ENCODE measurements at places on chromosomes 5 and 9.

- DNase-seq = no peak
Observed at GRCh38 chr5:169435506-169436229, 134.7 kb upstream of the SLIT3 start.

GRCh38 chr5:153623751-153624450, 133.4 kb downstream of the GRIA1 start:
- DNase-seq = peak; percentile 39

DNA sequence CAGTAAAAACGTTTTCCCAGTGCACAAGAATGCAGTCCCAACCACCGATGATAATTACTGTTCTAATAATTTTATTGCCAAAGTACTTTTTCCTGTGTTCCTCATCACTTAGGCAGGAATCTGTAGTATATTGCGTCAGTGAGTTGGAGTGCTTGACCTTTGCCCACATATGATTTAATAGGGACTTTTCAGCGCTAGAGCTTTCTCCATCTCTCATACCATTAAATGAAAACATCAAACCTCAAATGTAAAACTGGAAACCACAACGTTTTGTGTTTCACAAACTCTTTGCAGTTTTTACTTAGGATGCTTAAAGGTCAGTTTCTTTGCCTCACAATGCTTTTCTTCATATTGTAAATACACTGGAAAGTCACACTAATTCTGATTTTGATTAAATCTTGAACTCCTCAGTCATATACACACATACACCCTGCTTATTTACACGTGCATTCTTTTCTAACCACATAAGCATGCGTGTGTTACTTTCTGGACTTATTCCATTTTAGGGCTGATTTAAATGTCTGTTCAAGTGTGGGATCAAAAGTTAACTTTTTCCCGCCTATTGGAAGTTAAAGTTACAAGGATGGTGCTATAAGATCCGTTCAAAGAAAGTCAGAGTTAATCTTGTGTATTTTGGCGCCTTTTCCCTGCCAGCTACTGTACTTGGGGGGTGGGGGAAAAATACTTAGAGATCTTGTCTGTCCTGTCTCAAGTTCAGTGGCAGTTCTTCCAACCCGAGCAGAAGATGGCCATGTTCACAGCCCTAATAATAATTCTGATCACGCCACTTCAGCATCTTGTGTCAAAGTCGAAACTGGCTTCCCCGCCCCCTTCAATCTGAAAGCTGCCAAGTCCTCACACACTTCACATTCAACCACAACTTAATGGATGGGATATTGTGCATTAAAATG, 6.6 kb upstream of the NFIB start:
- DNase-seq = peak; percentile 80

GRCh38 chr5:95924720-95925377, 36.8 kb downstream of the ELL2 start:
- DNase-seq = peak; percentile 95

GRCh38 chr5:134555890-134556311, 30.4 kb downstream of the JADE2 start:
- DNase-seq = peak; percentile 51

- DNase-seq = no peak
Observed at GRCh38 chr5:134236318-134236717, 10.4 kb upstream of the PPP2CA start.

- DNase-seq = no peak
Observed at GRCh38 chr5:171666815-171667214, 118.8 kb upstream of the SMIM23 start.

DNA sequence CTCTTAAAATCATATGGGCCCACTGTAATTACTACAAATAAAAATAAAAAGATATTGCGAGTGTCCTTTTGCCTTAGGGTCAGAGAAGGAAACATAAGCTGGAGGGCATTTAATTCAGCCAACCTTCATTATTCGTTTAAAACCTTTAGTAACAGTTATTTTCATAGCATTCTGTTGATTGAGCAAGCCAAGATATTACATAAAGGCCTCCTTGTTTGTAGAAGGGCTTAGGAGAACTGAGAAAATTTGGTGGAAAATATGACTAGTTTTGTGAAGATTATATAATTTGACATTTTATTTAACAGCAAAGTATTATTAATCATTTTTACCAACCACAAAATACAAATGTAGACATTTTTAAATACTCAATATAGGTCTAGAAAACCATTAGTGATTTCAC, 62.2 kb downstream of the COX7C start:
- no peak for DNase-seq

DNA sequence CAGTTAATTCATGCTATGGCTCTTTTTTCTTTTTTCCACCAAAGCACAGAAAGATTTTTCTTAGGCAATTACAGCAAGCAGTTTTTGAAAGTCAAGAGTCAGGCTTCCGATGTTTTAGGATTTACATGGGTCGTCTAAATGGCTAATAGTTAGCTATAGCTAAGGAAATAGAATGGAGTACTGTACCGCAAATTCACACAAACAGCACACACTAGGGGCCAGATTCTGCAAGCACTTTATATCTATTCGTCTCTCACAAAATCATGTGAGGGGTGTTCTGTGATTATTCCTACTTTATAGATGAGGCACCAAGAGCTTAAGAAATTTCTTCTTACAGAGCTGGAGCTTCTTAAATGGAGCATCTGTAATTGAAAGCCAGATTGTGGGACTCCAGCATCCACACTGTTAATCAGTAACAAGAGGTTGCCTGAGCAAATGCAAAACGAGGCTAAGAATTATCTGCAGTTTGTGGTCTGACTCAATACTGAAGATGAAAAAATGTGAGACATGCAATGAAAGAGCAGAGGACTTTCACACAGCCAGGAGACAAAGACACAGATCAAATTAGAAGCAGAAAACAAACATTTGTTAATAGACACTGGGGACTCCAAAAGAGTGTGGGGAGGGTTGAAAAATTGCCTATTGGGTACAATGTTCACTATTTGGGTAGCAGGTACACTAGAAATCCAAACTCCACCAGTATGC, 62.7 kb upstream of the CTXN3 start:
- no peak for DNase-seq

DNA sequence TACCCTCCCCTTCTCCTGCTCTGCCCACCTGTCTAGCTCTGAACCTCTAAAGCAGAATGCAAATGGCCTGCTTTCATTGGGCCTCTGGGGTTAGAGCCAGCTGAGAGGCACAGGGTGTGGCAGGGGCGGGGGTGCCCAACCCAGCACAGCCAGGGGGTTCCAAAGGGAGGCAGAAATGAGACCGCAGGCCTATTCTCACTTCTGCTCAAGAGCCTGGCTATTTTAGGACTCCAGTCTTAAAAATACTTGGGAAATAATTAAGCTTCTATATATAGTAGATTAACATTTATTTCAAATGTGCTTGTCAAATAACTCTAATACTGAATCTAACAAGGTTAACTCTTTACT, 5.7 kb downstream of the QSOX2 start:
- no peak for DNase-seq

- DNase-seq = peak; percentile 0
Observed at GRCh38 chr5:91885291-91886265, 502.5 kb upstream of the ARRDC3 start.

DNA sequence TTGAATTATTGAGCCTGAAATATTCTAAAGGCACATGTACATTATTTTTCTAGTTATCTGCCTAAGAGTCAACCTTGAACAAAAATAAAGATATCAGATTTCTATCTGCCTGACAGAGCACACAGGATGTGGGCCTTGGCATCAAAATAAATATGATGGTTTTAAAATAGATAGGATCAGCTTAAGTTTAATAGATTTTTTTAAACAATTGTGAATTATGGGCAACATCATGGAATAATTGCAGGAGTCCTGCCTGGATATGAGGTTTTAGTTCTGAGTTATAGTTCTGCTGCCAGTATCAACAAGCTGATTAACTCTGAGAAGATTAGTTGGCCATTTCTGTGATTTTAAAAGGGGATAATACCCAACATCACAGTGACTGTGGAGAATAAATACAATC, 107.0 kb upstream of the PCA3 start:
- no peak for DNase-seq

- no peak for DNase-seq
Observed at GRCh38 chr9:111926421-111926875, 29.8 kb downstream of the UGCG start.

DNA sequence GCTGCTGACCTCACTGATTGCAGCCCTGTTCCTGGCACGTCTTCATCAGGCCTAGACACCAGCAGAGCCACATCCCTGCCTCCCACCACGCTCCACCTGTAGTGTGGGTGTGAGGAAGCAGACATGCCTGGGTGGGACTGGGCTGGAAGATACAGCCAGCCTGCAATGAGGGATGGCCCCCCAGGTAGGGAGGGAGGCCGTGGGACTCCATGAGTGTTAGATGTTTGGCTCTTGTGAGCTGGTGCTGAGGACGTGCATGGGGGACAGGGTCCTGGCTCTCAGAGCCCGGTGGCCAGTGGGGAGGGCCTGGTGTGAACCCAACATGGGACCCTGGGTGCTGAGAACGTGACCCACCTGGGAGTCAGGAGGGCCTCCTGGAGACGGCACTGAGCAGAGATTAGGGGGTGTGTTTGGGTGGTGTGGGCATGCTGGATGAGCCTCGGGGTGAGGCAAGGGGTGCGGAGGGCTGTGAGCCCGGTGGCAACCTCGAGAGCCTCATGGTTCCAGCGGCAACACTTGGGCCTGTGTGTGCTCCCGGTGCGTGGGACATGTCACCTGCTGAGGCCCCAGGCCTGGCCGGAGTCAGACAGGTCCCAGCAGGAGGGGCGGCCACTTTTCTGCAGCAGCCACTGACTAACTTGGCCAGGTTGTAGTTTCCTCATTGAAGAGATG, 87.6 kb downstream of the PHF2 start:
- DNase-seq = no peak

- DNase-seq = peak; percentile 78
Observed at GRCh38 chr5:32508806-32509805, 64.6 kb upstream of the ZFR start.

DNA sequence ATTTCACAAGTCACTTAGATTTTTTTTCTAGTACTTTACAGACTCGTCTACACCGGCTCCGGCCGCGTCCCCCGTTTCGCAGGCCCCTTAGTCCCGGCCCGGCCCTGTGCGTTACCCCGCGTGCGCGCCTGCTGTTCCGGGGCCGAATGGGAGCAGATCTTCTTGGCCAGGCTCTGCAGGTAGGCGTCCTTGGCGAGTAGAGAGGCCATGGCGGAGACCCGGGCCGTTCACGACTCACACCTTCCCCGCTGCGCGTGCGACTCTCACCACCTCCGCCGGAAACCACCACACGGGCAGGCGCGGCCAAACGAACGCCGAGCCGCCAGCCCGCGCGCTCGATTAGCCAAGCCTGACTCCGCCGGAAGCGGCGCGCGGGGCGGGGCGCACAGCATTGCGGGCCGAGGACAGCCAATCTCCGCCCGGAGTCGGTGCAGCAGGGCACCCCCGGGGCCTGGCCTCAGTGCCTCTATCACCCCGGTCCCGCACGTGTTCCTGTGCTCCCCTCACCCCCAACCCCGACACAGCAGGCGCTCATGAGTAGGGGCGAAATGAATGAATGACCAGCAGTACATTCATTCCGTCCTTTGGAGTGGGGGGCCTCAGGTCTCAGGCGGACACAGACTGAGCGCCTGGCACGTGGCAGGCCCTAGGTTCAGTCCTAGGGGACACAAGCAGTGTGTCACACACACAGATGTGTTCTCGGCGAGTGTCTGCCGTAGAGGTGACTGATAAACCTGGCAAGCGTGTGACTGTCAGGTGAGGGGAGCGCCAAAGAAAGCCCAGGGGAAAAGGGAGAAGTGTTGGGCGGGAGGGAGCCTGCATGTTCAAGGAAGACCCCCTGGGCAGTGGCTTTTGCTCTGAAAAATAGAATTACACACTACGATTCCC, at the start of gene SURF6:
Gene SURF6 (minus strand): TSS at position 265 of the 888 bp plus-strand sequence. CDS start 56 bp downstream, at position 209.
- DNase-seq = peak; percentile 96

DNA sequence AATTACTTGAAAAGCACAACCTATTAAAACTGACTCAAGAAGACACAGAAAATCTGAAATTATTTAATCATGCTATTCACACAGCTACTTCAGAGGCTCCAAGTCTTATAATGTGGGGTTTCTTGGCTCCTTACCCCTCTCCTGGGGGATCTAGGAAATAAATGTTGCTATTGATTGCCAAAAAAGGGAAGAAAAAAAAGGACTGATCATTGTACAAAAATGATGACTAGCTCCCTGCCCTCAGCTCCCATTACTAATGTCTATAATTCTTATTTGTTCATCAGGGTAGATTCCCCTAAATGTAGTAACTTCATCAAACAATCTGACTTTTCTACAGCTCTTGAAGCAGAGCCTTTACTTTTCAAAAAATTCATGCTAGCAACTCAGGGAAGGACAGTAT, 3.3 kb upstream of the SMC5 start:
- DNase-seq = no peak

- DNase-seq = no peak
Observed at GRCh38 chr5:154044581-154044980, 5.8 kb downstream of the MFAP3 start.

DNA sequence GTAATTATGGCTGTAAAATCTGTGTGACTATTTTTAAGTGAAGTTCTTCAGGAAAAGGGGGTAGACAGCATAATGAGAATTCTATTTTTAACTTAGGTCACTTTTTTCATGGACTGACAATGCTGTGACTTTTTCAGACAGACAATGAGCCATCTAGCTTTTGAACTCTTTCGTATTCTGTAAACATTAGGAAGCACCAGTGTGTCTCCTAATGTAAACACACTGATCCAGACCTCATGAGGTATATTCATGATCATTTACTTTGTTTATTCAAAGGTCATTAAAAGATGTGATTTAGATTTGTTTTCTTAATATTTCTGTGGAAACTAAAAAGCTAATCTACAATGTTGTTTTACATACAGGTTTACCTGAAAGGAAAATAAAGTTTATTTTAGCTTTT, 352.6 kb downstream of the ADGRV1 start:
- no peak for DNase-seq

- DNase-seq = no peak
Observed at GRCh38 chr5:25763781-25764180, 1119.0 kb upstream of the CDH10 start.

DNA sequence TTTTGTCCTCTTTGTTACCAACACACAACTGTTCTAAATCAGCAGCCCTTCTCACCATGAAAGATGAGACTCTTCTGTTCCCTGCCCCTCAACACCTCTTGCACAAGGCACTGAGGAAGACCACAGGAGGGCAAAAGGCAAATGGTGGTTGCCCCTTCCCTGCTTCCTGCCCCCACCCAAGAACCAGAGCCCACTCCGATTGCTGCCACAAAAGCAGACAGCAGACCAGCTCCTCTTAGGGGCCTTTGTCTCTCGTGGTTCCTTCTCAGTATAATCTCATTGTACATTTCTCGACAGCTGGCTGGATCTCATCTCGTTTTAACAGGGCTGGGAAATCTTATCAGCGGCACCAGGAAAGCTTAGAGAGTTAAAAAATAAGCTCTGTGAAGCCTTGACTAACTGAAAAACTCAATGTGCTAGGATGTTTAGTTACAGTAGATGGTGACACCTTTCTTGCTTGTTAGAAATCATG, 1.1 kb downstream of the MVB12B start:
- DNase-seq = no peak

- DNase-seq = peak; percentile 66
Observed at GRCh38 chr5:139636207-139636792, 11.8 kb upstream of the CXXC5 start.

DNA sequence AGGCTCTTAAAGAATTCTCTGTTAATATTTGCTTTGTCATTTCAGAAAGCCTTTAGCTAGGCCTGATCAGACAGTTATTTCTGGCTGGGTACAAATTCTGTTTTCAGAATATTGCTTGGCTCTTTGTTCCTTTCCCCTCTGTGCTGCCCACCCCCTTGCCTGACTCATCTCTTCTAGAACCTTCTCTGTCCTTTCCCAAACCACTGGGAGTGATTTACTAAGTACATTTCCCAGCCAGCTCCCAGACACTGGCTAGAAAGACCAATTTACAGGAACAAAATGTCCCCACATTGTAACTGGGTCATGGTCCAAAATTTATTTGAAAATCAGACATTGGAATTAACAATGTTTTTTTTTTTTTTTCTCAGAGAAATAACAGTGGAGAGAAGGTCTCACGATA, 133.1 kb upstream of the MAP1B start:
- no peak for DNase-seq

- DNase-seq = no peak
Observed at GRCh38 chr9:114213566-114213965, 58.2 kb downstream of the COL27A1 start.
